ENCODE measurements at places on chromosomes 6 and 20. TPM values are rescaled to one million over a fixed set of nuclear protein-coding genes. Genes with fewer than 3 reads are reported as not detected.
A peak's percentile ranks its signal among the peaks of the same experiment; 100 is the strongest.

Gene LPA
- not detected for total RNA-seq

Gene CLVS2
- not detected for total RNA-seq

GRCh38 chr6:156934069-156934460 is 156.9 kb downstream of the ARID1B start:
- no peak for DNase-seq

- DNase-seq, result no peak
Observed at GRCh38 chr6:21208081-21208795, 385.3 kb upstream of the SOX4 start.

- no peak for DNase-seq
Observed at GRCh38 chr6:129504456-129504855, 205.5 kb downstream of the ARHGAP18 start.

- DNase-seq, result no peak
Observed at GRCh38 chr6:1271071-1271763, 40.7 kb upstream of the FOXQ1 start.

DNA sequence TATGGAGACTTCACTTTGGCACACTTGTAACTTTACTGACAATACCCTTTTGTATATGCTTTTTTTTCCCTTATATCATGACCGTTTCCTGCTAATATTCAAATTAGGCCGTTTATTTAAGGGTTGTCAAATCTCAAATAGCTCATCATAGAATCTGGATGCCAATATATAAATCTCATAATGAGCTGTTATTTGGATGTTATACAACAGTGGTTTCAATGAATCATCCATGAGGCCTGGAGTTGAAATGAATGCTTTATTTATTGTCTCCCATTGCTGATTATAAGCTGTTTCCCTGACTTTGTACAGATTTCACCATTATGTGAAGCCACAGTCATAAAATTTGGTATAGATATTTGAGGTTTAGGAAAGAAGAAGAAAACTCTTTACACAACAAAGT is 256.1 kb downstream of the PLCB1 start:
- DNase-seq, result no peak

Gene GLYATL3
- not detected for total RNA-seq

DNA sequence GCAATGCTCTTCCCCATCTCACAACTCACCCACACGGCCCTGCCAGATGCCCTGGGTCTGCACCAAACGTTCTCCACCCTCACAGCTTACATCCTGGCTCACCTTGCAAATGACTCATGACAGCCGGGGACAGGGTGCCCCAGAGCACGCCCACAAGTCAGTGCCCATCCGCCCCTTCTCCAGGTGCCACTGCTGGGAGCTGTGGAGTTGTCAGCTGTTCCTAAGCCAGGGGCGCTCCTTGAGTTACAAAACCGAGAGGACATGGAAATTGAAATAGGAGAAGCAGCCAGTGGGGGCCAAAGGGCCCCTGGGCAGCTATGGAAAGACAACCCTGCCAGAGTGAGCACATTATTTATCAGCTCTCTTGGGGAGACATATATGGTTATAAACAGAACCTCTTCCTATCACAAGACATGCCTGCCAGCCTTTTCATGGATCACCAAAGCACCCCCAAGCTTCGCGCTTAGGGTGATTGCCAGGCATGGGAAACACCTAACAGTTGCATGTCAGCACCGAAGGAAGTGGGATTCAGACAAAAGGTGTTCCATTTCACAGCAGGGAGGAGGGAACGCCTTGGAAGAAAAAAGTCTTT is 236.8 kb downstream of the LY86 start:
- no peak for DNase-seq

Gene OPN5
- total RNA-seq, result not detected

Gene ACTR5
- total RNA-seq, result 22.0 TPM

GRCh38 chr20:13831476-13831875 is 46.6 kb downstream of the NDUFAF5 start:
- no peak for DNase-seq

DNA sequence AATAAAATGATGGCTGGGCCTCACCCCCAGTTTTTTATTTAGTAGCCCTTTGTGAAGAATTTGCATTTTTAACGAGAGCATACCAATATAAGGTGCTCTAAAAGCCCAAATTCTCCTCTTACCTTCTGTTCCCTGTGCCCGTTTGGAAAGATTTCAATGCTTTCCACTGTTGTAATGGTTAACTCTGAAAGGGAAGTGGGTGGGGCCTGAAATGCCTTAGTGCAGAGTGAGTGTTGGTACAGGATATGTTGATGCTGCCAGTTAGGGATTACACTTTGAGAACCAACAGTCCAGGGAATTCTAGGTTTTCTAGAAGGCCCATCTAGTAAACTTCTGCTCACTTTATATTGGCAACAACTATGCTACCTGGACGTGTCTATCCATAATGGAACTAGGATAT is 562.7 kb upstream of the NRSN1 start:
- DNase-seq, result no peak

DNA sequence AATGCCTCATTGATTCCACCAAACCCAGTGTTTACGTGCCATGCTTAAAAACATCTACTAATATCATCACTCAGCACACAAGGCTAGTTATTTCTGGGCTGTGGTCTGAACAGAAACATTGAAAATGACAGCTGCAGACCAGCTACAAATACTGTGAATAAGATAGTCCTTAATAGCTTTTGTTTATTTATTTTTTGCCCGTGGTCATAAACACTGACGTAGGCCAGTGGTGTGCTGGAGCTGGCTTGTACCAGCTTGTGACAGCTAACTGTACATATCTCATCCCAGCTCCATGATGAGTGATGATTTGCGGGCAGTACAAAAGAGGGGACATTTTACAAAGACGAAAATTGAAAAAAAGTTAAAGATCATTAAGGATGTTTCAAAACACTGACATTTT is 1057.0 kb downstream of the EPHA7 start:
- no peak for DNase-seq

- DNase-seq, result no peak
Observed at GRCh38 chr6:84061613-84062398, 28.2 kb downstream of the MRAP2 start.

- DNase-seq, result peak; percentile 39
Observed at GRCh38 chr6:42226161-42226611, 8.5 kb upstream of the MRPS10 start.

Gene HCRTR2
- total RNA-seq, result not detected

- no peak for DNase-seq
Observed at GRCh38 chr6:4804095-4804494, 27.9 kb downstream of the CDYL start.

GRCh38 chr20:22586645-22587310 is 2.4 kb upstream of the FOXA2 start:
- no peak for DNase-seq

Gene DEFB115
- not detected for total RNA-seq

Gene CDKAL1
- 14.9 TPM for total RNA-seq

Gene FOXA2
- 0.10 TPM for total RNA-seq

DNA sequence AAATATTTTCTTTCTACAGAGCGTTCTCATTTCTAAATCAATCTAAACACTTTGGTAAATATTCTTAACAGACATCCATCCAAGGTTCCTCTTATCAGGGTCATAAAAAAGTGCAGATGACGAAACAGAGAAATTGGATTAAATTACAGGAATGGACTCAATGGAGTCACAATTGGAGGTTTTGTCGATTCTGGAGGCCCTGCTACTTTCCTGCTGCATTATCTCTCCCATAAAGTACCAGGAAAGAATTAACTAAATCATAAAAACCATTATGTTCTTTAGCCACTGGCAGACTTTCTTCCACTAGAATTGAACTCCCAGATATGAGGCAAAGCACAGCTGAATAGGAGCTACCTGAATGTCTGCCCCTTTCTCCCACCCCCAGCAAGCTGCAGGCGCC is 610.6 kb downstream of the HDGFL1 start:
- no peak for DNase-seq

Gene GABRR1
- not detected for total RNA-seq

Gene ENPP5
- 4.5 TPM for total RNA-seq

DNA sequence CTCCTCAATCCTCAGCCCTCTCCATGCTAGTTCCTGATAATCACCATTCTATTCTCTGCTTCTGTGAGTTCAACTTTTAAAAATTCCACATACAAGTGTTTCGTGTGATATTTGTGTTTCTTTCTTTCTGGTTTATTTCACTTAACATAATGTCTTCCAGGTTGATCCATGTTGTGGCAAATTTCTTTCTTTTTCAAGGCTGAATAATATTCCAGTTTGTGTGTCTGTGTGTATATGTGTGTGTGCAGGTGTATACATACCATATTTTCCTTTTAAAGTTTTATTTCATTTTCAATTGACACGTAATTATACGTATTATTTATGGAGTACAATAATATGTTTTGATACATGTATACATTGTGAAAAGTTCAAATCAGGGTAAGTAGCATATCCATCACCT is 19.8 kb upstream of the SF3B5 start:
- DNase-seq, result no peak

Gene MAS1
- not detected for total RNA-seq

DNA sequence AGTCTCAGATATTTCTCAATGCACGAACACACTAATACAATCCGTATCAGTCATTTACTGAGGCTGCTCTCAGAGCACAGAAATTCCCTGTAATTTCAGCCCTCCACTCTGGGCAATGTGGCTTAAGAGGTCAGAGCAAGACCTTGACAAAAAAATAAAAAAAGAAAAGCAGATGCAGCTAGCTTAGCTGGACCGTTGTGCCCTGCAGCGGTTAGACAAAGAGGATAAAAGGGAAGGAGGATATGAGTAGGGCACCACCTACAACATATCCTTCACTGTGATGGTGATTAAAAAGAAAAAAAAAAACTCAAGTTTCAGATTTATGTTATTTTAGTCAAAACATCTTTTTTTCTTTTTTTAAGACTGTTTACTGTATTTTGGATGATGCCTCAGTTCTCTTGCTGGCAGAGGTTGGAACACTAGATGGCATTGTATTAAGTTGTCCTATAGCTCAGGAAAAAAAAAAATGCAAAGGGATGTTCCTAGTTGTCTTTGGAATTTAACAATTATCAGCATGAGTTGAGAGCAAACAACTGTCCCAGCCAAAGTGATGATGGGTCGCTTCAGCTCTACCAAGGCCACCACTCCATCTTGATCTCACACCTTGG is 59.9 kb downstream of the ANKEF1 start:
- no peak for DNase-seq

DNA sequence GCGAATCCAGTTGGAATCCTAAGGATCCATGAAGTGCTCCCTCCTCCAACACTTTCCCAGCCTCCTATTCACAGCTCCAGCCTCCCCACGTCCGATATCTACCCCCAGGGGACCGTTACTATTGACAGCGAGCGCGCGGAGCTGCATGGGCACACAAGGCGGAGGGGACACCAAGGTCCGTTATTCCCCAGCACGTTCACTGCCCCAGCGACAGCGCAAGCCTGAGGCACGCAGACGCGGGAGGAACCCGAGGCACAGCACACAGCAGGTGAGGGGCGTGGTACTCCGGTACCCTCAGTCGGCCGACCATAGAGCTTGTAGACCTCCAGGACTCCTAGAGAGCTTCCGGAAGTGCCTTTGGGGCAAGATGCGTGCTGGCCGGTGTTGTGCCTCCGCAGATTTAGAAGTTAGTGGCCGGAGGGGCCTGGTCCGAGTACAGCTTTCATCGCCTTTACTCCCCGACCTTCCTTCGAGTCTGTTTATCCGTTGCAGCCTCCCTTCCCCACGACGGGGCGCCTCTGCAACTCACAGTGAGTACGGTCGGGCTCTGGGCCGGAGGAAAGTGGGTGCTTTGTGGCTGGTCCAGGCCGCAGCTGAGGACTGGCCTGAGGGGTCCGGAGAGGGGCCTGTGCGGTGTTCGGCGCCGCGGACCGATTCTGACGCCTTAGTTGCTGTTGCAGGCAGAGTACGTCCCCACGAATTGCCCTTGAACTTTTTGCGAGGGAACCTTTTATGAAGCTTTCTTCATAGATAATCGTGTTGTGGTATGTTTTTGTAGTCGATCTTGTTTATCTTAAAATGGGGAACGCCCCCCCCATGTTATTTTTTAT is at the start of gene ZKSCAN8:
TSS of gene ZKSCAN8 (plus strand) at position 384 of the 830 bp plus-strand sequence. CDS start 6,525 bp downstream, outside the sequence.
- peak; percentile 94 for DNase-seq

- no peak for DNase-seq
Observed at GRCh38 chr6:148203281-148203925, 139.2 kb upstream of the SASH1 start.

DNA sequence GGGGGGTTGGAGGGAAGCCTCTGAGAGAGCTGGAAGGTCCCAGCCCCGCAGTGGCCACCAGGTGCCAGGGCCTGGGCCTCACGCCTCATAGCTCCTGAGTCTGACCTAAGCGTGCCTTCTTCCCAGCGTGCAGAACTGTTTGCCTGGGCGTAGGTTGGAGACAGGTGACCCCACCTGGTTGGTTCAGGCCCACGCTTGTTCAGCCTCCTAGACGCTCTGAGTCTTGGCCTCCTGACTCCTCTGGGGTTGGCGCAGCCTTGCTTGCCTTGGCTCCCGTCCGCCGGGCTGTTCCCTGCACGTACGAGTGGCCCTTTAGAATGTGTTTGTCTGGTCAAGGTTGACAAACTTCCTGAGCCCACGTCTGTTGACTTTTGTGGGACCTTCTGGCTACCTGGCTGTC is 70.8 kb downstream of the EYA2 start:
- no peak for DNase-seq

DNA sequence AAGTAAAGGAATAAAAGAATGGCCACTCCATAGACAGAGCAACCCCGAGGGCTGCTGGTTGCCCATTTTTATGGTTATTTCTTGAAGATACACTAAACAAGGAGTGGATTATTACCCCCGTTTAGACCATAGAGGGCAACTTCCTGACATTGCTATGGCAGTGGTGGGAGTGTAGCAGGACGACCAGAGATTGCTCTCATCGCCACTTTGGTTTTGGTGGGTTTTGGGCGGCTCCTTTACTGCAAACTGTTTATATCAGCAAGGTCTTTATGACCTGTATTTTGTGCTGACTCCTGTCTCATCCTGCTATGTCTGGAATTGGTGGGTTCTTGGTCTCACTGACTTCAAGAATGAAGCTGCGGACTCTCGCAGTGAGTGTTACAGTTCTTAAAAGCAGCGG is 78.7 kb downstream of the C6orf52 start:
- no peak for DNase-seq

Gene BMP5
- not detected for total RNA-seq

Gene MCCD1
- not detected for total RNA-seq

DNA sequence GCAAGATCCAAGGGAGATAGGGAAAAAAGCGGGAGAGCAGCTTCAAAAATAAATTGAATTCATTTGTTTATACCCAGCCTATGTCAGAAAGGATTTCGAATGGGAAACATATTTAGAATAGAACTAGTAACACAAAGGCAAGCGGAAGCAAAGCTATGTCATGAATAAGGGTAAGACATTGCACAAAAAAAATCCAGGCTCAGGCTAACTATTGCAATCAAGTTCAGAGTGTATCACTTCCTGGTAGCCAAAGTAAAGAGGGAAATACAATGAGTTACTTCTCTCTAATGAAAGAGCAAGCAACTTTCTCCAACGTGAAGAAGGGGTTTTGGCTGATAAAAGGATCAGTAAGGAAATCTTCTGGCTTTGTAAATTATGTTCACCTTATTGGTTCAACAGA is 212.8 kb downstream of the ZMYND8 start:
- no peak for DNase-seq

DNA sequence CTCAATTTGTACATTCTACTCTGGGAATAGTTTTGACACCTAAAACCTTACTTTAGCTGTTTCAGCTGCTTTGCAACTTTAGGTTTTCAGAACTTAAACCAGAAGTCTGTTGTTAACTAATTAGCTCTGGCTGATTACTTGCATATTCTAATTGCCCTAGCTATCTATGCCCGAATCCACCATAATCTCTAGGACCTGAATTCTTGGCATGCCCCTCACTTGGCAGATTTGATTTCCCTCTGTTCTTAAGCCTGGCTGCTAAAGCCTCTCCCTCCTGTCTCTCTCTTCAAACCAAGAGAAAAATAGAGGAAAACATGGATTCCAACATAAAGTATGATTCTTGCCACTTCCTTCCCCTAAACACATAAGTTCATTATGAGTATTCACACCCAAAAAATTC is 35.0 kb upstream of the LIN28B start:
- DNase-seq, result no peak

Gene HLA-DQB1
- 2.1 TPM for total RNA-seq

Gene NRM
- 13.6 TPM for total RNA-seq

Data from HCT116 (cell line).